ENCODE measurements at places on chromosomes 11 and 22. TPM values are rescaled to one million over a fixed set of nuclear protein-coding genes. Genes with fewer than 3 reads are reported as not detected.

The RCOR2 gene
- total RNA-seq = 1.1 TPM

The CCDC116 gene
- total RNA-seq = 0.09 TPM

The TMEM191C gene
- 1.2 TPM for total RNA-seq

The PDE3B gene
- 1.8 TPM for total RNA-seq

The IFITM10 gene
- total RNA-seq = 2.1 TPM
